Activated CD4-positive, alpha-beta T cell treated with anti-CD3 and anti-CD28 coated beads for 1 hour (primary cell): ENCODE measurements at places on chromosomes 12 and 14.

DNA sequence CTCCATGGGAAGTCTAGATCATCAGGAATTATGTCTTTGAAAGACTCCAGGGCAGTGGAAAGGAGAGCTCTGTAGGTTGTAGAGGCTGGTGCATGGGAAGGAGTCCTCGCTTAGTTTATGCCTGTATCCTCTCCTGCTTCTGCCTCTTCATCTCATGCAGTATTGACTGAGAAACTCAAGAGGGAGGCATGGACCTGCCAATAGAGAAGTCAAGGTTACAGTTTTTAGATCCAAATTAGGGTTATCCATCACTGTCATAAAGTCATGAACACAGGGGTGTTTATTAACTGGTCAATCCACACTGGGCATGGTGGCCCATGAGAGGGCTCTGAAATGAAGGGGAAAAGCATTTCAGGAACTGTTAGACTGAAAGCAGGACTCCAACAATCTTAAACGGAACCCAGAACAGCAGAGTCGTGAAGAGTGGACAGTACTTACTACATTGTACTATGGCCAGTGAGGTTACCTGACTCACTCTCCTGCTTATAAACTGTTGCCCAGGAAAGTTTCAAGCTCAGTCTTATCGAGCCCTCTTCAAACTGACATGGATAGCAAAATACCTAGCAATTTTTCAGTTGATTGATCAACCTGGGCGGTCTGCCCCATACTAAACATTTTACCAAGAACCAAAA, 30.1 kb upstream of the DHRS7 start:
- DNase-seq = no peak

DNA sequence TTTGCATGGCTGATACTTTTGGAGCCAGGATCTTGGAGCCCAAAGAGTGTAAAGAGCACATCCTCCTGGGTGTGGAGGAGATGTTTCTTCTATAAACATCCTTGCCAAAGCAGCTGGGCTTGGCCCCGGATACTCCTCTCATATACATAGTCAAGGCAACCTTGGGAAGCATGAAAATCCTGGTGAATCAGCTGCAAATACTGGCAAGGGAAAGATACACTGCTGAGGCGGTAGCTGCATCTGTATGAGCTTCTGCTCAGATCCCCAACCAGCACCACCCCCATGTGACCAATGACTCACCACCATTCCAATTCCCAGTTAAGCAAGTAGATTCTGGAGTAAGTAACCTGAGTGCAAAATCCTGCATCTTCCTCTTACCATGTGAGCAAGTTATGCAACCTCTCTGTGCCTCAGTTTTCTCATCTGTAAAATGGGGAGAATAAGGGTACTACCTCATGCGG, 567.4 kb downstream of the MED13L start:
- DNase-seq = no peak

GRCh38 chr12:114834621-114835020, 150.6 kb upstream of the TBX3 start:
- DNase-seq = no peak

DNA sequence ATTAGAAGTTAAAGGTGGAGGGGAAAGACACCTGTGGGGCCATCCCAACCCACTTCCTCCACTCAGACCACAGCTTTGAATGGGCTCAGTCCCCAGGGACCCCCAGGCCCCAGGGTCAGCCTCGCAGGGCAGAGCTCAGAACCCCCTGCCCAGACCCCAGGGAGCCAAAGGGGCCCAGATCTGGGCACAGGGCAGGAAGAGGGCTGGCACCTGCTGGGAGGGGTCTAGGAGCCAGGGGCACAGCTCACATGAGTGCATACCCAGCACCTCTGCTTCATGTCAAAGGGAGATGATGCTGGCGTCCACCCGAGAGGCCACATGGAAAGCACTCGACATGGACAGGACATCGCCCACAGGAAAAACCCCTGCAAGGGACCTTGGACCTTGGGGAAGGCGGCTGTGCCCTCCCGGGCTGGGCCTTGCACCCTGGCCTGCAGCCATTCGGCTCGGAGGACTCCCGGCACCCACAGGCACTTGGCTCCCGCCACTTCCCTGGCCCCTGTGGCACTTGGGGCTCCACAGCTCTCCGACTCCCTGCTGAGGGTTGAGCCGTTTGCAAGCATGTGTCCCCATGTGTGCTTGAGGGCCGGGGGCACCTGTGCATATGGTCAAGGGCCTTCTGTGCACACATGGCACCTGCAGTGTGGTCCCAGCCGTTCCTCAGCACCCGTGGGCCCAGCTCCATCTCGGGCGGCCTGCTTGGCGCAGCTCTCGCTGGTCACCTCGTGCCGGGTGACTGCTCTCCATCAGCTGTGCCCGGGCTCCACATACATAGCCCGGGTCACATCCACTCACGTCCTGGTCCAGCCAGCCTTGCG, 7.8 kb upstream of the AMN start:
- DNase-seq = no peak

- DNase-seq = no peak
Observed at GRCh38 chr14:96894966-96895365, 97.8 kb downstream of the VRK1 start.

DNA sequence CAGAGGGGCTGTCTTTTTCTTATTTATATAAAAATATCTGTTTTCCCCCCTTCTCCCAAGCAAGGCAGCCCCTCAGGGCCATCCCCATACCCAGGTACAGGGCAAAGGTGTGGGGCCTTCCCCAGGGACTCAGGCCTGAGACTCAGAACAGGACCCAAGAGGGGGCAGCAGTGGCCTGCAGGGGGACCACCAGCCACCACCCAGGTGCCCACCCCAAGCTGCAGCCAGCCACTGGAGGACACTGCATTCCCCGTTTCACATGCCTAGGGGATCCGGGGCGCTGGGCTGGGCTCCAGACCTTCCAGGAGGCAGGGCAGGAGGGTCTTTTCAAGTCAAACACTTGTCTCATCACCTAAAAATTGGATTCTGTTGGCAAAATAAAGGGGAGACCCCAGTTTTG, 83.3 kb downstream of the SCARB1 start:
- no peak for DNase-seq

- DNase-seq = no peak
Observed at GRCh38 chr12:118015944-118016343, 559 bp upstream of the RFC5 start.

- no peak for DNase-seq
Observed at GRCh38 chr12:47491516-47492305, 214.1 kb downstream of the RPAP3 start.

- DNase-seq = no peak
Observed at GRCh38 chr12:132188916-132189325, 44.7 kb downstream of the NOC4L start.

- DNase-seq = no peak
Observed at GRCh38 chr14:55599250-55599879, 19.4 kb downstream of the KTN1 start.

GRCh38 chr12:15278816-15279658, 43.3 kb upstream of the PTPRO start:
- DNase-seq = no peak

- no peak for DNase-seq
Observed at GRCh38 chr12:27001663-27002062, 12.5 kb downstream of the TM7SF3 start.

- no peak for DNase-seq
Observed at GRCh38 chr12:100845095-100845494, 50.5 kb downstream of the ANO4 start.

- DNase-seq = no peak
Observed at GRCh38 chr12:124512667-124513296, 54.6 kb downstream of the NCOR2 start.

GRCh38 chr14:51119411-51120051, 24.6 kb upstream of the TRIM9 start:
- DNase-seq = no peak

- DNase-seq = no peak
Observed at GRCh38 chr12:120678572-120678971, 8.4 kb upstream of the MLEC start.

- no peak for DNase-seq
Observed at GRCh38 chr14:81313775-81314429, 86.2 kb downstream of the STON2 start.

- no peak for DNase-seq
Observed at GRCh38 chr12:59792647-59793046, 196.8 kb downstream of the SLC16A7 start.
